ENCODE measurements at places on chromosomes 5 and 9. TPM values are rescaled to one million over a fixed set of nuclear protein-coding genes. Genes with fewer than 3 reads are reported as not detected.

Gene PITX1
- 208 TPM for total RNA-seq

Gene CDHR2
- 0.28 TPM for total RNA-seq

Gene RLN1
- total RNA-seq, result not detected

Gene GLE1
- 16.6 TPM for total RNA-seq

Gene PCDHGA8
- 3.3 TPM for total RNA-seq

Gene ADGRV1
- total RNA-seq, result 0.18 TPM

Gene ADGRD2
- not detected for total RNA-seq

Gene SPTLC1
- total RNA-seq, result 92.0 TPM

Gene CTSV
- total RNA-seq, result 0.37 TPM

Gene GLRA1
- total RNA-seq, result not detected

Gene STC2
- total RNA-seq, result 582 TPM

Gene SPOCK1
- 302 TPM for total RNA-seq

Gene ARL10
- 9.5 TPM for total RNA-seq

Gene ALDOB
- total RNA-seq, result not detected
